ENCODE measurements at places on chromosomes 2 and 18.

DNA sequence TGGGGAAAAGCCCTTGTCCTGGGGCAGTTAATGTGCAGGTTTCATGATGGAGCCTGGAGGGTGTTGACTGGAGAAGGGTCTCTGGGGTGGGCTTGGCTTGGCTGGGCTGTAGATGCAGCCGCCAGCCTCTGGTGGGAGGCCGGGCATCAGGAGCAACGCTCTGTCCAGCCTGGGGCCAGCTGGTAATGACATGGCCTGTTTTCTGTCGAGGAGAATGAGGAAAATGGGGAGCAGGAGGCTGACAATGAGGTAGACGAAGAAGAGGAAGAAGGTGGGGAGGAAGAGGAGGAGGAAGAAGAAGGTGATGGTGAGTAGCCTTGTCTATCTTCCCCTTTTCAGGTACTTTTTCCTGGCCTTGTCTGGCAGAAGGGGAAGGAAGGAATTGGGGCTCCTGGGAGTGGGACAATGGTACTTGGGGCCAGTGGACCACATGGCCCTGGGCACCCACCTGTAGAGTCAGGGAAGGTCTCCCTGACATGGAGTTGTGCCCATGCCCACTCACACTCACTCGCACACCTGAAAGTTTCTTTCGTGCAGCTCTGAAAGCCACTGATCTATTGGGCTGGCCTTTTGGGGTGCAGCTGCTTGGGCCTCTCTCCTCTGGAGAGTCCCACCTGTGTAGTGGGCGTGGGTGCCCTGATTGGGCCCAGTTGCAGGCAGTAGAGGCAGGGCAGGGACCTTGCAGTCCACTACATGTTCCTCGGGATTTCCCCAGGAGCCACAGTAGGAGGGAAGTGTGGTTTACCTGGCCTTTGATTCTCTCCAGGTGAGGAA is 3.5 kb downstream of the PTMA start:
- peaks cover 9% of the 10 kb centered on the region for H3K36me3 ChIP-seq
- no peak for DNase-seq
- H3K27me3 ChIP-seq, result no peaks in the 10 kb centered on the region
- H3K4me1 ChIP-seq, result peaks cover 18% of the 10 kb centered on the region
- peak overlapping the region; percentile 83 for H3K27ac ChIP-seq

GRCh38 chr2:234558642-234559041 is 61.8 kb upstream of the ARL4C start:
- H3K4me1 ChIP-seq, result no peaks in the 10 kb centered on the region
- DNase-seq, result no peak
- no peak overlapping the region for H3K4me3 ChIP-seq
- H3K27ac ChIP-seq, result no peak overlapping the region
- H3K36me3 ChIP-seq, result no peaks in the 10 kb centered on the region
- no peaks in the 10 kb centered on the region for H3K27me3 ChIP-seq

DNA sequence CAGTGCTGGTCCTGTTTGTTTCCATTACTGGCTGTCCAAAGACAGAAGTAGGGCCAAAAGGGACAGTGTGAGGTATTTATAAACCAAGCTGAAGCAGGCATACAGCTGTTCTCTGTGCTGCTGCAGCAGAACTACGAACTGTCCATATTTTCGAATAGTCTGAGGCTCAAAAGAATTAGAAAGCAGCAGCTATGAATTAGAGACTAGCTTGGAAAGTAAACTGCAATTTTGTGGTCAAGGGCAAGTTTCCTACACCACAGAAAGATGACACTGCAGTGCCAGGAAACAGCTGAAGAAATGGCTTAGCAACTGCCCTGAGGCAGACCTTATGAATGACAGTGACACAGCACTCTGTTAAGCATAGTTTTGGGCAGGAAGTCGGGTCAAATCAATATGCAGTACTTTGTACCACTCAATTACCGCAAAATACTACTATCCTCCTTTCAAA is 125.3 kb downstream of the TMEM131 start:
- peak overlapping the region; percentile 57 for H3K27ac ChIP-seq
- no peaks in the 10 kb centered on the region for H3K36me3 ChIP-seq
- no peaks in the 10 kb centered on the region for H3K27me3 ChIP-seq
- peaks cover 42% of the 10 kb centered on the region for H3K4me1 ChIP-seq

DNA sequence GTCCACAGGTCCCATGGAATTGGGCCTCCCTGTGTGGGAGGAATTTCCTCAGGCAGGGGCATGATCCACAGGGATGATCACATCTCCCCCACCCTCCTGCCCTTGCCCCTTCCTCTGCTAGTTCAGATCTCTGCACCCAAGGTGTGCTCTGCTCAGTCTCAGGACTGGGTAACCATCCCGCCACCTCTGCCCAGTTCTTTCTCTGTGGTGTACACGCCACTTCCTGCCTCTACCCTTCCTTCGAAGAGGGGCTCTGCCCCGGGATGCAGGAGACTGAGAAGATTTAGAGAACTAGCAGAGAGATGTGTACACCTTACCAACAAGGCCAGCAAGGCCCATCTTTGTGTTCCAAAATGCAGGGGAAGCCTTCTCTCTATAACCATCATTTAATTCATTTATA is 160.4 kb downstream of the CELF4 start:
- no peaks in the 10 kb centered on the region for H3K36me3 ChIP-seq

GRCh38 chr2:100126201-100126600 is 16.2 kb downstream of the AFF3 start:
- H3K4me3 ChIP-seq, result no peak overlapping the region
- no peak for DNase-seq
- H3K4me1 ChIP-seq, result no peaks in the 10 kb centered on the region
- no peak overlapping the region for H3K27ac ChIP-seq
- no peaks in the 10 kb centered on the region for H3K27me3 ChIP-seq

- DNase-seq, result no peak
- no peaks in the 10 kb centered on the region for H3K36me3 ChIP-seq
- H3K4me3 ChIP-seq, result no peak overlapping the region
- no peaks in the 10 kb centered on the region for H3K27me3 ChIP-seq
- H3K27ac ChIP-seq, result no peak overlapping the region
Measured at GRCh38 chr18:11114653-11115052, 34.7 kb downstream of the PIEZO2 start.

GRCh38 chr2:11182951-11183350 is 27.7 kb downstream of the SLC66A3 start:
- H3K27ac ChIP-seq, result no peak overlapping the region
- H3K4me1 ChIP-seq, result no peaks in the 10 kb centered on the region
- DNase-seq, result no peak
- H3K36me3 ChIP-seq, result no peaks in the 10 kb centered on the region
- no peak overlapping the region for H3K4me3 ChIP-seq

DNA sequence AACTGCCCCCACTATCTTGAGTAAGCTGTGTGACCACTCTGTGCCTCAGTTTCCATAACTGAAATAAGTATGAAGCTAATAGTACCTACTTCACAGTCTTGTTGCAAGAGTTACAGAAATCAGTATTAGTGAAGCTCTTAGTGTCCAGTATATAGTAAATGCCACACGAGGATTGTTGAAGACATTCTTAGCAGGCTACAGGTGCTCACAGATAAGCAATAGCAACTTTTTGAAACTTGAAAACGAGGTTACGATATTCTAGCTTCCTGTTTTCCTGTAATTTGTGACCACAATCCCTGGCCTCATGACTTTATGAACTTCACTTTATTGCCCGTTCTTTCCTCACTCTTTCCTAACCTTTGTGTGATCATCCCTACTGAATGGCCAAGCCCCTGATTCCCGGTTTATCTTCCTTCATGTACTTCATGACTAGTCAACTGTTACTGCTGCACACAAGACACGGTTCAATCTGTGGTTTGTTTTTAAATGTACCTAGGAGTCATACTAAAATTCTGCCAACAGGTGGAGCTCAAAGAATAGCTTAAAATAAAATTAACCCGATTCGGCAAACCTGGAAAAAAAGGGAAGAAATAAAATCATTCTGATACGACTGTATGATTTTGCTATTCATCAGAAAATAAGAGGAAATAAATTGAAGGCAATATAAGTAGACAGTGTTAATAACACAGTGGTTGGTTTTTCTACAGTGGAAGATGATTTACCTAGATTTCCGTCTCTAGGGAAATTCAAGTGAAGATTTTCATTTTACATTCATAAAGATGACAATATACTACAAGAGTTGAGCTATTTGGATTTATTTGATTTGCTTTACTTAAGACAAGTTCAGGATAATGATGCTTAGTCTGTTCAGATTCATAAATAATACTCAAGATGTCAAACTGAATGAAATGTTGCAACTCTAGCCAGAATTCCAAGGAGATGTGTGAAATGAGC is 38.1 kb upstream of the STAT1 start:
- H3K36me3 ChIP-seq, result no peaks in the 10 kb centered on the region
- H3K4me1 ChIP-seq, result no peaks in the 10 kb centered on the region
- H3K27me3 ChIP-seq, result no peaks in the 10 kb centered on the region
- no peak overlapping the region for H3K27ac ChIP-seq

DNA sequence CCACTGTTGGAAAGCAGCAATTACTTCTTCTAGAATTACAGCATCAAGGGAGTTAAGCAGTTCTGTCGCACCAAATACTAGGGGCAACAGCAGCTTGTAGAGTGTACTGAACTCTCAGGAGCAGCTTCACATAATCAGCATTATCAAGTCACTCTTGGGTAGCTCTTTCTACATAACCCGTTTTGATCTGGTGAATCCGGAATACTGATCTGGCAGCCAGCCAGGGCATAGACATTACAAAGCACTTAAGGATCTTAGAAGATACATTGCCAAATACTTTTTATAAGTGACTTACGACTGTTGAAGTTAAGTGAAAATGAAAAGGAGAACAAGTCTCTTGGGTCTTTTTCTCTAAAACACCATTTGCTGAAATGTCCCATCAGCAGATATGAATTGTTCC is 73.2 kb upstream of the NETO1 start:
- DNase-seq, result no peak
- H3K4me1 ChIP-seq, result no peaks in the 10 kb centered on the region
- no peak overlapping the region for H3K4me3 ChIP-seq

GRCh38 chr18:39415471-39415870 is 1849.9 kb upstream of the CELF4 start:
- no peaks in the 10 kb centered on the region for H3K27me3 ChIP-seq
- H3K27ac ChIP-seq, result no peak overlapping the region
- no peaks in the 10 kb centered on the region for H3K36me3 ChIP-seq
- H3K4me1 ChIP-seq, result no peaks in the 10 kb centered on the region
- DNase-seq, result no peak
- no peak overlapping the region for H3K4me3 ChIP-seq

- no peak overlapping the region for H3K27ac ChIP-seq
- DNase-seq, result no peak
Measured at GRCh38 chr2:236525411-236525997, 44.1 kb upstream of the ACKR3 start.

- peaks cover 63% of the 10 kb centered on the region for H3K4me1 ChIP-seq
- H3K27me3 ChIP-seq, result no peaks in the 10 kb centered on the region
- DNase-seq, result no peak
- H3K27ac ChIP-seq, result peak overlapping the region; percentile 96
- no peak overlapping the region for H3K4me3 ChIP-seq
- H3K36me3 ChIP-seq, result peaks cover 3% of the 10 kb centered on the region
Measured at GRCh38 chr18:9115984-9116383, 13.5 kb downstream of the NDUFV2 start.

Data from thoracic aorta (tissue), 2 donors.